ENCODE measurements at places on chromosomes 4 and X. TPM values are rescaled to one million over a fixed set of nuclear protein-coding genes. Genes with fewer than 3 reads are reported as not detected.

Gene GLOD5
- total RNA-seq, result not detected

Gene GRIPAP1
- total RNA-seq, result 24.9 TPM

Gene FRMD7
- 0.10 TPM for total RNA-seq

Gene CXCL13
- total RNA-seq, result not detected

Gene FABP2
- not detected for total RNA-seq

Gene ARAP2
- 201 TPM for total RNA-seq

Gene CSN1S1
- not detected for total RNA-seq

Gene SETD7
- 33.2 TPM for total RNA-seq

Gene NFXL1
- 6.8 TPM for total RNA-seq

Measured in mononuclear cell (primary cell).